ENCODE measurements at places on chromosomes 3 and 15. TPM values are rescaled to one million over a fixed set of nuclear protein-coding genes. Genes with fewer than 3 reads are reported as not detected.

DNA sequence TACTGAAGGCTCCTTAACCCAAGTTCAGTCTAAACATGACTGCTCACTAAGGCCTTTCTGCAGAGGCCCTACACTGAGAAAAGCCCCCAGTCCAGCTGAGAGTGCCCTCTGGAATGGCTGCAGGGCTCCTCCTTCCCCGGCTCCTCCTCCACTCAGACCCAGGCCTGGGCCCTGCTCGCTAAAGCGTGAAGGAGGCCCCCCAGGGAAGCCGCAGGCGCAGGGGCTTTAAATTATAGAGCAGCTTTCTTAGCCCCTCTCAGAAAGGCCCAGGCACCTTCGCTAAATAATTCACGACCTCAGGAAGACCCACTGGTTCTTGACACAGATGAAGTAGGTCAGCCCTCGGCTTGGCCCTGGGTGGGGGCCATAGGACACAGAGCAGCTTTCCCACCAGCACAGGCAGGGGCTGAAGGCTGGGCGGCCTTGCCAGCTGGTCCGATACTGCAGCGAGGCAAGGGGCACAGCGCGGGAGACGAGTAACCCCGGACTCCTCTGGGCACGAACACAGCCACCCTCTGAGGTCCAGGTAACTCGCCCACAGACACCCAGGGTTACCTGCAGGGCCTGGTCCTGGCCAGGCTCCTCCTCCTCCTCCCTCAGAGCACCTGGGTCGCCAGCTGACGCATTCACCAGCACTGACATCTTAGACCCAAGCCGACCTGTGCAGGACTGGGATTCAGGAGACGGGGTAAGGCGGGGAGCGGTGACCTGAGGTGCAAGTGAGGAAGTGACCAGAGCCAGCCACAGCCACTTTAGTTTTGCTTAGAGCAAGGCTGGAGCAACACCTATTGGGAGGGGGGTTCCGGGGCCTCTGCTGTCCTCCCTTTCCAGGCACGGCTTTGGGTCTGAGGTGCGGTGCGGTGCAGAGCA lies 36.9 kb downstream of the RBPMS2 start:
- DNase-seq: no peak

GRCh38 chr3:176824811-176825210 lies 372.5 kb downstream of the TBL1XR1 start:
- DNase-seq: no peak

GRCh38 chr3:19596408-19596807 lies 337.6 kb downstream of the EFHB start:
- no peak for DNase-seq

GRCh38 chr3:176074096-176074495 lies 1123.2 kb downstream of the TBL1XR1 start:
- no peak for DNase-seq

GRCh38 chr3:58588030-58588614 lies 10.9 kb upstream of the FAM107A start:
- no peak for DNase-seq

DNA sequence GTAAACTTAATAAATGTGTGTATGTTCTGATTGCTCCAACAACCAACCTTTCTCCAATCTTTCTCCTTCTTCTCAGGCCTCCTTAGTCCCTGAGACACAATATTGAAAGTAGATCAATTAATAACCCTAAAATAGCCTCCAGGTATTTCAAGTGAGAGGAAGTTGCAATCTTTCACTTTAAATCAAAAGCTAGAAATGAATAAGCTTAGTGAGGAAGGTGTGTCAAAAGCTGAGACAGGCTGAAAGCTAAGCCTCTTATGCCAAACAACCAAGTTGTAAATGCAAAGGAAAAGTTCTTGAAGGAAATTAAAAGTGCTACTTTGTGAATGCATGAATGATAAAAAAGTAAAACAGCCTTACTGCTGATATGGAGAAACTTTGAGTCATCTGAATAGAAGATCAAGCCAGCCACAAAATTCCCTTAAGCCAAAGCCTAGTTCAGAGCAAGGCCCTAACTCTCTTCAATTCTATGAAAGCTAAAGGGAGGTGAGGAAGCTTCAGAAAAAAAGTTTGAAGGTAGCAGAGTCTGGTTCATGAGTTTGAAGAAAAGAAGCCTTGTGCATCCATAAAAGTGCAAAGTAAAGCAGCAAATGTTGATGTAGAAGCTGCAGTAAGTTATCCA lies 38.6 kb downstream of the CCDC80 start:
- DNase-seq: no peak

- no peak for DNase-seq
Observed at GRCh38 chr15:40471808-40472150, 995 bp downstream of the CHST14 start.

- no peak for DNase-seq
Observed at GRCh38 chr3:65126527-65127410, 439.0 kb upstream of the ADAMTS9 start.

DNA sequence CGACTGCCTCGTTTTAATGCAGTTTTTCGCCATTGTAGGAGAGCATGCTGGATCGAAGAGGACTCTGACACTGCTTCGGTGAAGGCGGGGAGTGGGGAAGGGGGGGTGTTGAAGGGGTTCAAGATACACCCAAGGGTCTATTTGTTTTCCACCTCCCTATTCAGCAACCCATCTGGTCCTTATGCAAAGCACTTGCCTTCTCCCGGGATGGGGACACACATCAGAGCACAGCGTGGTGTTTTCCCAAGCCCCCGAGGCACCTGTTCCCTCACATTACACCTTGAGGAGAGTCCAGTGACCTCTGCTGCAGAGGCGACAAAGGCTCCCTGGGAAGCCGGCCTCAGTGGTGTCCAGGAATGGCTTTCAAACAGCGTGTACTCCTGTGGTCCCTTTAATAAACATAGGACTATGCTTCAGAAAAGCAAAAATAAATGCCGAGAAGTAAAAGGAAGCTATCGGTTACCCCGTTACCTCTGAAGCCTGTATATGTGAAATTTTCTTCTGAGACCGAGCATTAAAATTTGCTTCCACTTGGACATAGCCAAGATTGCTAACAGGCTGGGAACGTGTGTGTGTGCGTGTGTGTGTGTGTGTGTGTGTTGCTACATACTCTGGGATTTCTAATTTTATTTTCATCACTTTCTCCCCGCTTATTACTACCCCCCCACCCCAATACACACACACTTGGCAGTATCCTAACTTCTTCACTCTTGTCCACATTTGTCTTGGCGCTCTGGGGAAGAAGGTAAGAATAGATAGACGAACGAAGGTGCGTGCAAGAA lies 53.2 kb downstream of the CCDC54 start:
- no peak for DNase-seq

The PRR20G gene
- not detected for total RNA-seq

The ZNF860 gene
- total RNA-seq: not detected

The STRA6 gene
- not detected for total RNA-seq

The POPDC2 gene
- 5.5 TPM for total RNA-seq

The AGBL1 gene
- not detected for total RNA-seq

All from CD4-positive, CD25-positive, alpha-beta regulatory T cell (primary cell).